ENCODE measurements at places on chromosomes 5 and 9.

DNA sequence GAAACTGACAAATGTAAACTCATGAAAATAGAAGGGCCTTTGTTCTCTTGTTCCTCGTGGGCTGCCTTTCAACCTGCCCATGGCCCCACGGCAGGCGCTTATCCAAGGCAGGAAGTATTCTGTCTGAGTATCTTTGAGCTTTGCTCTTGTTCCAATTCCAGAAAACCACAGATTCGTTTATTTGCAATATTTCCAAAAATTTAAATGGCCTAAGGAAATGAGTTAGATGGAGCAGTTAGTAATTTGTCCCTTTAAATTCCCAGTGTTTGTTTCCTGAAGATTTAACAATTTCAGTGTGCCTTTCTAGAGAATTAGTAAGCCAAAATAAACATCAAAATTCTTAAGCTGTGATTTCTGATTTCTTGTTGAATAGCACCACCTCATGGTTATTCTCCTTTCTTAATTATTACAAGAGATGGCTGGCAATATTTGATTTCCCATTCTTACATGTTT is 299.4 kb upstream of the RASA1 start:
- DNase-seq = peak; percentile 64

- DNase-seq = no peak
Measured at GRCh38 chr9:3080951-3081350, 237.1 kb upstream of the PUM3 start.

- no peak for DNase-seq
Measured at GRCh38 chr9:130111786-130112537, 58.3 kb downstream of the GPR107 start.

DNA sequence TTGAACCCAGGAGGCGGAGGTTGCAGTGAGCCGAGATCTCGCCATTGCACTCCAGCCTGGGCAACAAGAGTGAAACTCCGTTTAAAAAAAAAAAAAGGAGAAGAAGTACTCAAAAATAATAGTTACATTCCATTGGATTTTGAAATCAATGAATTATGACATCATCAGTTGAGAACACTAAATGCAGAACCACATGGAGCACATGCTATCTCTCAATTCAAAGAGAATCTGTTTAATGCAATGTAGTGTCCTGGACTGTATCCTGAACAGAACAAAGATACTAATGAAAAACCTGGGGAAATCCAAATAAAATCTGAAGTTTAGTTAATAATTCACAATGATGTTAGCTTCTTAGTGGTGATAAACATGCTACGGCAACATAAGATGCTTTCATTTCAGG is 20.3 kb downstream of the CDC14B start:
- DNase-seq = no peak
